Spinal cord (tissue), 10 donors: ENCODE measurements at places on chromosomes 11 and 22.

DNA sequence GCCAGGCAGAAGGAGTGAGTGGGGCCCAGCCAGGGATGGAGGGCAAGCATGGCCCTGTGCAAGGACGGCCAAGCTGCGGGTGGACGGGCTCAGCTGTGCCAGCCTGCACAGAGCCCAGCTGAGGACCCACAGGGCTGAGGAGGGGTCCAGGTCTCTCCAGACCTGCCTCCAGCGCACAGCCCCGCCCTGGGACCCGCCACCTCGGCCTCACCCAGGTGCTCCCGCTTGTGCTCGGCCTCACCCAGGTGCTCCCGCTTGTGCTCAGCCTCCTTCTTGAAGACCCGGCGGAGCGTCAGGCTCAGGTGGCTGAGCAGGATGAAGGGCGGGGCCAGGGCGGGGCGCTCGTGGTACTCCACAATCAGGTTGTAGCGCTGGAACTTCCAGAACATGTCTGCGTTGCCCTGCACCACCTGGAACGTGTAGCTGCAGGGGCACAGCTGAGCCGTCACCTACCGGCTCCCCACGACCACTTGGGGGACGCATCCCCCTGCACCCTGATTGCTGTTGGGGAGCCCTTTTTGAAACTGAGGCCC lies 6.4 kb downstream of the TSSC4 start:
- DNase-seq: no peak

- DNase-seq: no peak
Observed at GRCh38 chr11:66195867-66196266, 72.6 kb upstream of the RAB1B start.

- DNase-seq: no peak
Observed at GRCh38 chr11:131672191-131672590, 301.8 kb downstream of the NTM start.

DNA sequence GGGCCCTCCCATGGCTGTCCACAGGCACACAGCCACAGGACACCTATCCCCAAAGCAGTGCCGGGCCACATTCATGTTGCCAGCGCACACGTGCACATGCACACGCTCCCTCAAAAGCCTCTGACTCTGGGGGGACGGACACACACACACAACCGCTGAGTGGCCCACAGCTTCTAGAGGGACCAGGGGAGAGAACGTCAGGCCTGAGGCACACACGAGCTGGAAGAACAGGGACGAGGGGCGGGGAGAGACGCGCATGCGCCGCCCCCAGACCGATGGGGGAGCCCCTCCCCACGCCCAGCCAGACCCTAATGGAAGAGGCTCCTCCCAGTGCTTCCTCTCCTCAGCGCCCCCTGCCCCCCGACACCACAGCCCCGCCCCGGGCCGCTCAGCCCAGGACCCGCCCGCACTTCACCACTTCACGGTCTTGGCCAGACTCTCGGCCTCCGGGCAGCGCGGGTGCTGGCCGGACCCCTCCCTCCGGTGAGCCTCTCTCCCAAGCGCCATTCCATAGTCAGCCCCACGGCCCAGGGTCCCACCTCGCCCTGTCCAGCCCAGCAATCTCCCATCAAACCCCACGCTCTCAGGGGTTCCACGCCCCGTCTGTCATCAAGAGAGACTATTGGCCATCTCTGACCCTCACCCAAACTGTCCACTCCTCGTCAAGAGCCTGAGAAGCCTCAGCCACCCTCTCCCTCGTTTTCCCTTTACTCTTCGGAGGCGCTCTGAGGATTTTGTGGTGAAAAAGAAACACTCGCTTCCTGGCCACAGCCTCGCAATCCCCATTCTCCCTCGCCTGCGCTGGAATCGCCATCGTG lies 11.7 kb downstream of the NRXN2 start:
- no peak for DNase-seq
